Activated T-helper 1 cell treated with anti-CD3 and anti-CD28 coated beads, Interleukin-12 subunit alpha, Interleukin-12 subunit beta, Interleukin-2, Interleukin-4 antibody, amounts not matched to agents 30 ng/mL and 10 ng/mL and 1 ng/mL, durations not matched to agents 14 hours and 24 hours and 36 hours (primary cell): ENCODE measurements at places on chromosomes 6 and 20. TPM values are rescaled to one million over a fixed set of nuclear protein-coding genes. Genes with fewer than 3 reads are reported as not detected.

The TGM2 gene
- not detected in 2 replicates for total RNA-seq

The MRPS18A gene
- 55.0 and 55.9 TPM in 2 replicates for total RNA-seq

The PPIL6 gene
- total RNA-seq: 0.13 and 0.29 TPM in 2 replicates

The CAGE1 gene
- total RNA-seq: 0.13 and 0.20 TPM in 2 replicates

DNA sequence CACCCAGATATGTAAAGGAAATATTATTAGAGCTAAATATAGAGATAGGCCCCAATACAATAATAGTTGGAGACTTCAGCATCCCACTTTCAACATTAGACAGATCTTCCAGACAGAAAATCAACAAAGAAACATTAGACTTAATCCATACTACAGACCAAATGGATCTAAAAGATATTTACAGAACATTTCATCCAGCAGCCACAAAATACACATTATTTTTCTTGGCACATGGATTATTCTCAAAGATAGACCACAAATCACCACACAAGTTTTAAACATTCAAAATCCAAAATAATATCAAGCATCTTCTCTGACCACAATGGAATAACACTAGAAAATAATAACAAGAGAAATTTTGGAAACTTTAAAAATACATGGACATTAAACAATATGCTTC is 1159.1 kb upstream of the CITED2 start:
- H3K27ac ChIP-seq: no peak overlapping the region
- H3K4me3 ChIP-seq: no peak overlapping the region
- DNase-seq: no peak
- no peaks in the 10 kb centered on the region for H3K36me3 ChIP-seq

GRCh38 chr20:753136-753535 is 15.2 kb downstream of the SLC52A3 start:
- H3K36me3 ChIP-seq: no peaks in the 10 kb centered on the region
- H3K4me1 ChIP-seq: no peaks in the 10 kb centered on the region
- H3K27ac ChIP-seq: no peak overlapping the region
- peaks cover 6% of the 10 kb centered on the region for H3K27me3 ChIP-seq

GRCh38 chr6:27260836-27261375 is 13.4 kb downstream of the PRSS16 start:
- H3K27ac ChIP-seq: no peak overlapping the region
- no peak for DNase-seq
- H3K4me1 ChIP-seq: no peaks in the 10 kb centered on the region

DNA sequence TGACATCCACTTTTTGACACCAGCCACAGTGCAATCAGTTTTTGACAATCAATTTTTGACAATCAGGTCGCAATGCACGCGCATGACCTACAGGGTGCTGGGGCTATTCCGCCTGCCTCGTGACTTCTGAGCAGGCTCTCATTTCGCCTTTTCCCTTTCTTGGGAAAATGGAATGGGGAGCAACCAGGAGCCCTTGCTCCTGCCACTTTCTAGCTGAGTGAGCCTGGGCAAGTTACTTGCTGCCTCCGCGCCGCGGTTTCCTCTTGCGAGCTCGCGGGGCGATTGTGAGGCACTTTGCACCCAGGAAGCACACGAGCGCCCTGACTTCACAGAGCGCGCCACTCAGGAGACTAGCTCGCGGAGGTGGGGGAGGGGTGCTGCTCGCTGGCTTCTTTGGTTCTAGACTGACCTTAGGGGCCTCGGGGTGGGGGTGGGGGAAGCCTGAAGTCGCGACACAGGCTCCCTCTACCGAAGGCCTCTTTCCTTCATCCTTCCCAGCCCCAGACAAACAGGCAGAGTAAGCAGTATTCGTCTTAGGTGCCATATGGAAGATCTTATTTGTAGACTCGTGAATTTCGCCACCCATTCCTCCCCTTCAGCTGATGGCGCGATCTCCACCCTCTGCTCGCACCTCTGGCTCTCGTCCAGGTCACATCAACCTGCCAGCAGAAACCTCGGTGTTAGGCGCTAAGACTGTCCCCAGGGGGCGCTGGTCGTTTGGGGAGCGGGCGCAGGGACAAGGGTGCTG is 4.6 kb downstream of the TP53TG5 start:
- no peaks in the 10 kb centered on the region for H3K27me3 ChIP-seq
- peak; percentile 79 for DNase-seq
- H3K4me3 ChIP-seq: peak overlapping the region; percentile 78
- H3K27ac ChIP-seq: peak overlapping the region; percentile 84
- H3K36me3 ChIP-seq: peaks cover 9% of the 10 kb centered on the region
- H3K4me1 ChIP-seq: peaks cover 22% of the 10 kb centered on the region

GRCh38 chr6:135895231-135895911 is 43.9 kb downstream of the PDE7B start:
- peaks cover 32% of the 10 kb centered on the region for H3K4me1 ChIP-seq
- no peak overlapping the region for H3K27ac ChIP-seq
- H3K27me3 ChIP-seq: peaks cover 2% of the 10 kb centered on the region
- no peak overlapping the region for H3K4me3 ChIP-seq
- H3K36me3 ChIP-seq: peaks cover 19% of the 10 kb centered on the region
- DNase-seq: no peak

GRCh38 chr20:17210983-17211382 is 15.9 kb upstream of the PCSK2 start:
- no peak overlapping the region for H3K4me3 ChIP-seq
- no peaks in the 10 kb centered on the region for H3K4me1 ChIP-seq
- H3K36me3 ChIP-seq: no peaks in the 10 kb centered on the region
- peaks cover 2% of the 10 kb centered on the region for H3K27me3 ChIP-seq
- no peak for DNase-seq
